Aorta (tissue), 5 donors: ENCODE measurements at places on chromosomes 6 and 20. TPM values are rescaled to one million over a fixed set of nuclear protein-coding genes. Genes with fewer than 3 reads are reported as not detected.
A peak's percentile ranks its signal among the peaks of the same experiment; 100 is the strongest.

DNA sequence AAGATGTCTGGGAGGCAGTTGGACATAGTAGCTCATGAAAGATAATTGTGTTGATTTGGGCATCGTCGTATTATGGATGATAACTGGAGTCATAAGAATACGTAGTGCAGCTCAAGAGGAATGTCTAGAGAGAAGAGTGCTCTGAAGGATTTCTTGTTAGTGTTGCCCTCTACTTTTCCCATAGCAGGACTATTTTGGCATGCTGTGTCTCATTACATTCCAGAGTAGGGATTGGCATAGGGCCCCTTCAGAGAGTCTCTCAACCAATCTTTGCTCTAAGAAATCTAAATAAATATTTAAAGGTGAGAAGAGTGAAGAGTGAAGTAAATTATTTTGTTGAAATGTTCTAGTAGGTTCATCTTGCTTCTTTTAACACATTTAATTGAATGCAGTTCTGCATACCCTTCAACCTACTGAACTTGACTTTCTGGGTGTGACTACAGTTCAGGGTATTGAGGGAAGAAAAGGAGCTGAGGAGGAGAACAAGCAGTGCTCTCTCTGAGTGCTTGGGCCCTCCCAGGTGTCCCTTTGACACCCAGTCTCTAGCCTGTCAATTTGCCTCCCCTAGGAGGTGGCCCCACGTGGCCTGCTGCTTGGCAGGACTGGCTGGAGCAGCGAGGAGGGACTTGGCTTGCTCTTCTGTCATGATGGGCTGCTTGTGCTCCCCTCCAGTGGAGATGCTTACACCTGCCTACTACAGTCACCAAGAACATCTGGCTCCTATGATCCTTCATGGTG is 33.3 kb downstream of the SOBP start:
- DNase-seq = no peak

The KPNA5 gene
- 18.9 TPM for total RNA-seq

- DNase-seq = peak; percentile 46
Measured at GRCh38 chr20:50305636-50306477, 115.2 kb downstream of the CEBPB start.

DNA sequence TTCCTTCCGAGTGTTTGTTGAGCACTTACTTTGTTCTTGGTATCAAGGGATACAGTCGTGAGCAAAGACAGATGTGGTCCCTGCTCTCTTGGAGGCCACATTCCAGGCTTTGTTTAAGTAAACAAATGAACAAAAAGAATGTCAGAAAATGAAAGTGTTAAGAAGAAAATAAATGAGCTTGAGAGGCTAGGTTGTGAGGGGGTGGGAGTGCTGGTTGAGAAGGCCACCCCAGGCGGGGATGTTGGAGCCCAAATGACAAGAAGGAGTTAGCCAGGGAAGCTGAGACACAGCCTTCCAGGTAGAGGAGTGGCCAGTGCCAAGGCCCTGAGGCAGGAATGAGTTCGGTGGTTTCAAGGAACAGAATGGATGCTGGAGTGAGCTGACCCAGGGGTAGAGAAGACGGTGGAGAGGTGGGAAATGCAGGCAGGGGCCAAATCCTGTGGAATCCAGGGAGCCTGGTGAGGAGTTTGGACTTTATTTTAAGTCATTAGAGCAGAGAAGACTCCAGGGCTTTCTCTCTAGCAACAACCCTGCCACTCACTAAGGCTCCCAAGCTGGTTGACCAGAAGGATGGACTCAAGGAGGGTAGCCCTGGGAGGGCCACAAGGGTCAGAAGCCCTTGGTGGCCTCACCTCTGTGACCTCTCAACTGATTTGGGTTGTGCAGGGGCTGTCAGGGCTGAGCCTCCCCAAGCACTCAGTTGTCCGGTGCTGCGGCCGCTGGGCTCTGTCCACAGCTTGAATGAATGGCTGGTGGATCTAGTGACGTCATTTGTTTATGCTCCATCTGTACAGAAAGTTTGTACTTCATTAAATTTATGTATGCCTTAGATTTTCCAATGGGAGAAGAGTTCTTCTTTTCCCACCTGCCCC is 66.0 kb upstream of the STX16 start:
- peak; percentile 23 for DNase-seq

The RHAG gene
- total RNA-seq = not detected

DNA sequence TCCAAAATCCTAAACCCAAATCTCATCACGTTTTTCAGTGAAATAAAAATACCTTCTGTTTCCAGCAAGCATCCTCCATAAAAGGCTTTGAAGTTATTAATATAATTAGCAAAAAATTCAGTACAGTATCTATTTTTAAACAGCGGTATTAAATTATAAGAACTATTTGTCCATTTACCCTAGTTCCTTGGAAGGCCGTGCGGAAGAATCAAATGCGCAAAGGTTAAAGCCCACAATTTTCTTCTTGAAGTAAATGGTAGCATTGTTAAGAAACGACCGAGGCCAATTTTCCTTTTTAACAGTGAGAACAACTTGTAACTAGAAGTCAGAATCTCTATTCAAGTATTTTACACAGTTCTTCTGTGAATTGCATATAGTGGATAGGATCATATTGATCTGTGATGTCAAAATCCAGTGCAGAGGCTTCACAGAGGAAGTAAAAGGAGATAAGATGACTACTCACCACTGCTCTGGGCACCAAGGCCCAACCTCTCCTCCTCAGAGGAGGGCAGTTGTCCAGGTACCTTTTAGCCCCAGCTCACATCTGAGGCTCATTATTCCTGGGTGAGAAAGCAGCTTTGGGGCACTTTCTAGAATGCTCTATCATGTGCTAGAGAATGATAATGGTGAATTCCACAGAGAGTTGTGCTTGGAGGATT is 36.3 kb downstream of the TNFAIP3 start:
- no peak for DNase-seq

DNA sequence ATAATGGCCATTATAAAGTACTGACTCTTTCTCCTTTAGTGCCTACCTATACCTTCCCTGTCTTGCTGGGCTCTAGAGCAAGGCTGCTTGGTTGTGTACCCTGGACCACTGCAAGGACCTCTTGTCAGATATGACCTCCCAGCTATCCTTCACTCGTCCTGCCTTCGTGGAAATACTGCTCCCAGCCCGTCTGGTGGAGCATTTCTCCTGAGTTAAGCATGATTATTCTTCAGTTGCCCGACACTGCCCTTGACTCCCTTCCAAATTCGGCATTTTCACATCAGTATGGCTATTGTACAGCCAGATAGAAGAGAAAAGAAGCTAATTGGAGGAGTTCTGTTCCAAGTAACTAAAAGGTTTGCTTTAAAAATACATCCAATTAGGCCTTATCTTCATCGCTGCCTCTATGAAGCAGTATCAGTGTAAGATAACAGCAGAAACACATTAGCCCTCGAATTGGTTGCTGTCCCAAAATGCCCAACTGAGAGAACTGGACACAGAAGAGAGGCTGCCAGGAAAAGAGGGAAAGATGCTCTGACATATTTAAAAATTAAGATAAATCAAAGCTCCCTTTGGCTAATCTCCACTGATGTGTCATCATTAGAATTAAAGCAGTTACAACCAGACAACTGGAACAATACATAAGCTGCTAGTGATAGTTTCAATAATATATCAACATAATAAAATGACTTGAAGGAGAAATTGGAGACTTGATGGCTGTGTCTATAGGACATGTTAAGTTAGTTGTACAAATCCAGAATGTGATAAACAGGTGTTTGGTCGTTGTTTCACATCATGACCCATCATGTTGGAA is 54.4 kb downstream of the OPRM1 start:
- DNase-seq = no peak

The BPI gene
- total RNA-seq = 0.19 TPM

DNA sequence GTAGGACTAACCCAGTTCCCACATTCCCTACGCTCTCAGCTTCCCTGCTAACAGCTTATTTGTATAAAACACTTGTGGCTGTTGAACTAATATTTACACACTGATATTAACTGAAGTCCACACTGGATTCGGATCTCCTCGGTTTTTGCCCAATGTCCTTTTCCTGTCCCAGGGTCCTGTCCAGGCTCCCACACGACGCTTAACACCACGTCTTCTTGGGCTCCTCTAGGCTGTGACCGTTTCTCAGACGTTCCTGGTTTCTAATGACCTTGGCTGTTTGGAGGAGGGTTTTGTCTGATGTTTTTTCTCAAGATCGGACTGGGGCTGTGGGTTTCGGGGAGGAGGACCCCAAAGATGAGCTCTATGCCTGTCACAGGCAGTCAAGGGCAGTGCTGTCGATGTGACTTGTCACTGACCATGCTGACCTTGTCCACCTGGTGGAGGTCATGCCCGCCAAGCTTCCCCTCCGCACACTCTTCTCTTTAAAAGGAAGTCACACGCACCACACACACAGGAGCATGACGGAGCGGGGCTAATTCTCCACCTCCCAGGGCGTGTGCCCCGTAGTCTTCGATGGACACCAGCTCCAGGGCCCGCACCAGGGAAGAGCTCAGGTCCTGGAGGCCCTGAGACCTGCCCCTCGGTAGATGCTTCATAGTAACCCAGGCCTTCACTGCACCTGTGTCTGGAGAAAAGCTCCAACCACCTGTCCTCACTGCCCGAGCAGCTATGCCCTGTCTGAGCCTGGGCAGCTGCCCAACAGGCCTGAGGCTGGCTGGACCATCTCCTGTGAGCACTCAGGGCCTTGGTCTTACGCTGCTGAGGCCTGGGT is 72.0 kb downstream of the TTLL2 start:
- no peak for DNase-seq

DNA sequence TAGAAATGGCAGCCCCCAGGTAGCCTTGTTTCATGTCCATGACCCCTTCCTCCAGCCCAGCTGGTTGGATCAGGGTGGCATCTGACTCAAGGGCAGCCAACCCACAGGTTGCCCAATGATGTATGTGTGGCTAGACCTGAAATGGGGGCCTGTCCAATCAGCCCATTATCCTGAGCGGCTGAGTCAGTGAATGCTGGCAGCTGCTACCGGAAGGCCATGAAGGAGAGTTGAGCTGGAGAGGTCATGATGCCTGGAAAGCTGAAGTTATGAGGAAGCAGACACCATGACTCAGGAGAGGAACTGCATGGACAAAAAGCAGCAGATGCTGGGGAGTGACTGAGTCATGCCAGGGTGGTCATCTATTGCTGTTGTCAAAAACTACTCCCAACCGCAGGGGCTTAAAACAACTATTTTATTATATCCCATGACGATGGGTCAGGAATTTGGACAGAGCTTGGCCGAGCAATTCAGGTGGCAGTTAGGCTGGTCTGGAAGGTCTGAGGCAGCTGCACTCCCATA is 67.3 kb downstream of the MDGA1 start:
- DNase-seq = peak; percentile 76

- no peak for DNase-seq
Measured at GRCh38 chr20:51610111-51610510, 67.6 kb upstream of the NFATC2 start.

- DNase-seq = no peak
Measured at GRCh38 chr6:48199499-48199898, 88.5 kb upstream of the PTCHD4 start.
